ENCODE measurements at places on chromosomes 6 and 20.

DNA sequence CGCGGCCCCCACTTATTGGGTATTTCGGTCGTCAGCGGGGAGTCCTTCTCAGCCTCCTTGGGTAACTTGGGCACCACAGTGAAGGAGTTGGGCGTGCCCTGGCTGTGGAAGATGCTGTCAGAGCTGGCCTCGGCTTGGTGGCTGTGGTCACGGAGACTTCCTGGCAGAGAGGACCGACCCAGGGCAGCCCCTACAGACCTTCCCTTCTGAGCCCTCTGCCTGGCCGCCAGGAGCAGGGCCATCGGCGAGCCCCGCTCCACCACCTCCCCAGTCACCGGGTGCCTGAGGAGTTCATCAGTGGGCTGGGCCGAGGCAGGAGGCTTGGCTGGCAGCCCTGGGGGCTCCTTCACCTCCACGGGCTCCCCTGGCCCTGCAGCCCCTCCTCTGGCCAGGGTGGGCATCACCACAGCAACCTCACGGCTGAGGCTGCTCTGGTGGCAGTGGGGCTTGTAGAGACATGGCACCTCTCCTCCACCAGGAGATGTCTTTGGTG lies 37.2 kb downstream of the C6orf132 start:
- no peak for DNase-seq

- no peak for DNase-seq
These were observed 13.3 kb downstream of the NFATC2 start for GRCh38 chr20:51529081-51529681.

DNA sequence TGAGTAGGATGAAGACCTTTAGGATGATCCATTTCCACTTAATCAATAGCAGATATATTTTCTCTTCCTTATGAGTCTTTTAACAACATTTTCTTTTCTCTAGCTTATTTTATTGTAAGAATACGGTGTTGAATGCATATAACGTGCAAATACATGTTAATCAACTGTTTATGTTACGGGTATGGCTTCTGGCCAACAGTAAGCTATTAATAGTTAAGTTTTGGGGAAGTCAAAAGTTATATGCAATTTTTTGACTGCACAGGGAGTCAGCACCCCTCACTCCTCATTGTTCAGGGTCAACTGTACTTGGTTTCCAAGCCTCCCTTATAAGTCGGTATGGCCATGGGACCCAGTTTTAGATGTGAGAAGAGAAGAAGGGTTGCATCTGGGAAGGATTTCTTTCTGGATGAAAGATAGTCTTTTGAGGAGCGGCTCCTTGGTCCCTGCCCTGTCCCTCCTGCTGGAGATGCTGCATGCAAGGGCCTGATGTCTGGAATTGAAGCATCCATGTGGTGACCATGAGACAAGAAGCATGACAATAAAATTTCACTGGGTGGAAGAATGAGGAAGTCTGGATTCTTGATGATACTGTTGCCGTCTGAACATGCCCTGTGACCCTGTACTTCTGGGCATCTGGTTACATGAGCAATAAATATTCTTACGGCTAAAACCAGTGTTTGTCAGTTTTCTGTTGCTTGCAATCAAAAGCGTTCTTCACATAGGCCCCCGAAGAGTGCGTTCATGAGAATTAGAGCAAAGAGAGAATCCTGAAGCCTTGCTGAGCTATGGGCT lies 194.7 kb upstream of the PMEPA1 start:
- DNase-seq = no peak

- DNase-seq = no peak
These were observed 9.3 kb upstream of the RIPK1 start for GRCh38 chr6:3058957-3059356.

- no peak for DNase-seq
These were observed 22.5 kb downstream of the HLA-G start for GRCh38 chr6:29850011-29850553.

DNA sequence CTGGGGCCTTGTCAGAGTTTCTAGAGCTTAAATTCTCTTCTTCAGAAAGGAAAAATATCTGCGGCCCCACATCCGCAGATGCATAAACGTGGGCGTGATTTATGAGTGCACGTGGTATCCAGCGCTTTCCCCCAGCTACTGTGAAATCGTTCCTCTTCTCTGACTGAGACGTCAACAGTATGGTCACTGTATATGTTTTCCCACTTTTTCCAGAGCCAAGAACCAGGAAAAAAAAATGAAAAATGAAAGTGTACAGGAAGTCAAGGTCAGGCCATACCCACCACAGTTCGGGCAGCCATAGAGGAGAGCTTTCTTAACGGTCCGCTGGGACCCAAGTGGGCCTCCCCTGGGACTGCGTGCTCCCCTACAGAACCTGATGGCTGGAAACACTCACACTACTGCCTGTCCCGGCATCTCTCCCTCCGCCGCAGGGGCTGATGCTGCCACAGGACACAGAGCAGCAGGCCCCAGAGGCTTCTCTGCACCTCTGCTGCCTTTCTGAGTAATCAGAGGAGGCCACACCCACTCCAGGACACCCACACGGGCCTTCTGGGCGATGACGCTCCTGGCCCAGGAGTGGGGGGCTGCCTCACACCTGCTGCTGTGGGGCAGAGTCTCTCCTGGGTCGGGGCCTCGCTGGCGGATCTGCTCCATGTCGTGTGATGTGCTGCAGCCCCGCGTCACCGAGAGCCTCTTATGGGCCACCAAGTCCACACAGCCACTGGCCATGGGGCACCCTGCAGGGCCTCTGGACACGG lies 16.4 kb upstream of the STX16 start:
- no peak for DNase-seq

GRCh38 chr20:11051136-11051535 lies 377.3 kb upstream of the JAG1 start:
- DNase-seq = no peak

DNA sequence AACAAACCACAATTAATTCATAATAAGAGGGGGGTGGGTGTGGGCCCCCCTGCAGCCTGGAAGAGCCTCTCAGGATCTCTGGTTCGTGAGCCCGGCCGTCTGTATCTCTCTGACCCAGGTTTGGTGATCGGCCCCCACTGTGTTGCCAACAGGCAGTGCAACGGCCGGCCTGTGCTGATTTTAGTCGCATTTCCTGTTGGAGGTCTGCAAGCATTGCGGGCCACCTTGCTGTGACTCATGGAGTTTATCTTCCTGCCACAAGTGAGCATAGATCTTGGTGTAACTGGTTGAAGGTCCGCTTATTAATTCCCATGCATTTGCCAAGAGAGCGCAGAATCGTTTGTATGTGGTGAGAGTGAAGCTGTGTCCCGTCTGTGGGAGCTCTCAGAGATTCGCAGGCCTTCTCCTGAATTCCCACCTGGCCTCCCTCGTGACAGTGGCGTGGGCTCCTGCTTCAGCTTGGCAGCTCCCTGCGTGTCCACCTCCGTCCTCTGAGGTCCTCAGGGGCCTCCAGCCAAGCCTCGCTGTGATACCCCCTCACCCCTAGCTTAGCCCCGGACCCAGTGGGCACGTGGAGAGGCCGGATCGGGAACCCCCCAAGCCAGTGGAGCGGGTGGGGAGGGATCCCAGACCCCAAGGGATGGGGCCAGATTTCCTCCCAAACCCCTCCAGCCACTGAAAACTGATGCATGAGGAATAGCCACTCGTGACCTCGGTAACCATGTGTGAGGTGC lies 269.8 kb downstream of the CDH4 start:
- DNase-seq = no peak

DNA sequence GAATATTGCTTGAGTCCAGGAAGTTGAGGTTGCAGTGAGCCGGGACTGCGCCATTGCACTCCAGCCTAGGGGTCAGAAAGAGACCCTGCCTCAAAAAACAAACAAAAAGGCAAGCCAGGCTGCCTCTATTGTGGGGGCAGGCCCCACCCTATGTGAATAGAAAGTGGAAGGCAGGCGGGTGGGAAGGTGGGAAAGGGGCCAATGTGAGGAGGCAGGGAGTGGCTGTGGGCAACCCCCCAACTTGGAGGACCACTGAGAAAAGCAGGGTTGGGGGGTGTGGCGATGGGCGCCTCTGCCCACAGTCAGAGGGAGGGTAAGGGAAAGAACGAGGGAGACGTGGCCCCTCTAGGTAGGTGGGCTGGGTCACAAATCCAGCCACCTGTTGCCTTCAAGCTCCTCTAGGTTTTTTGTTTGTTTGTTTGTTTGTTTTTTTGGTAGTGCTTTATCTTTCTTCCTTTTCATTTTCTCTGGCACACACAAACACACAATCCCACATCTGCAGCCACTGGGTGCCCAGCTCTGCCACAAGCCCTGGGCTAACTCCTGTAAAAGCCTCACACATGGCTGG lies 5.3 kb upstream of the AP5S1 start:
- DNase-seq = no peak

- DNase-seq = no peak
These were observed 241 bp upstream of the CFAP206 start for GRCh38 chr6:87407561-87407900.

DNA sequence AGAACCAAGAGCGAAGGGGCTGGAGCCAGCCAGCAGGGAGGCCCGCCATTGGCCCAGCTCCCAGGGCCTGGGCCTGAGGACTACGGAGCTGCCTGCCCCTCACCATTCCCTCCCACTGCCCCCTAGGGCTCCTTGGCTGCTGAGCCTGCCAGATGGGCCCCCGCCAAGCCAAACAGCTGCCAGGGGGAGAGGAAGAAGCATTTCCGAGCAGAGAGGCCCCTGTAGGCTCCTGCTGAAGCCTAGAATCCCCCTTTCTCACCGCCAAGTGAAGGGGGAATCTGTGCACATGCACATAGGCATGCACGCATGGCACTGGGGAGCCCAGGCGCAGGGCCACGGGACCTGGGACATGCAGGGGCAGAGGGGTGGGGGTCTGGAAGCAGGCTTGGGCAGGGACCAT lies 28.5 kb upstream of the MRPS18A start:
- no peak for DNase-seq

- no peak for DNase-seq
These were observed 454.7 kb downstream of the TFAP2B start for GRCh38 chr6:51273228-51273961.

- no peak for DNase-seq
These were observed 297.9 kb upstream of the RIMS1 start for GRCh38 chr6:71588490-71588889.

GRCh38 chr20:21229163-21229562 lies 74.0 kb upstream of the XRN2 start:
- no peak for DNase-seq

DNA sequence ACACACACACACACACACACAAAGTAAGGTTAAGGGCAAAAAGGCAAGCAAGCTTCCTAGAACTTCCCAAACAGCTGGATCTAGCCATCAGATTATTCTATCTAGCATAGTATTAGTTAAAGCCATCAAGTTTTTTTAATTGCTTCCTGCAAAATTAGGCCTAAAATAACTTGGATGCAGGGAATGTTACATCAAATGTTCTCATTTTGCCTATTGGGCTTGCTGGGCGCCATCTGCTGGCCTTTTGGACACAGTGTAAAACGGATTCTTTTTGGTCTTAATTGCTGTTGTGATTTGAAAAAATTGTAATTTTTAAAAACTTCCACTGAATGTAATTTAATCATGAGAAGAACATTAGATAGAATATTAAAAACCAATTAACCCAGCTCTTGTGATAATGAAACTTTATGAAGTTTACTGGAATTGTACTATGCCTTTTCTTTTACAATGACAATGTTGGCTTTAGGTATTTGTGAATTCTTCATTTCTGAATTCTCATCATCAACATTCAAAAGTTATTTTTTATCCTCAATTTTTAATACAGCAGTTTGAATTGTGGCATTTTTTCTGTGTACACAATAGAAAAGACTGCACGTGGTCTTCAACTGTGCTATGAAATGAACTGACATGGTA lies 6.8 kb downstream of the MKKS start:
- peak; percentile 14 for DNase-seq

- no peak for DNase-seq
These were observed 335.1 kb downstream of the PREX1 start for GRCh38 chr20:48492715-48493070.

GRCh38 chr20:17959257-17959627 lies 9.4 kb downstream of the SNX5 start:
- DNase-seq = no peak

GRCh38 chr20:57910716-57911115 lies 200.9 kb upstream of the PMEPA1 start:
- no peak for DNase-seq

DNA sequence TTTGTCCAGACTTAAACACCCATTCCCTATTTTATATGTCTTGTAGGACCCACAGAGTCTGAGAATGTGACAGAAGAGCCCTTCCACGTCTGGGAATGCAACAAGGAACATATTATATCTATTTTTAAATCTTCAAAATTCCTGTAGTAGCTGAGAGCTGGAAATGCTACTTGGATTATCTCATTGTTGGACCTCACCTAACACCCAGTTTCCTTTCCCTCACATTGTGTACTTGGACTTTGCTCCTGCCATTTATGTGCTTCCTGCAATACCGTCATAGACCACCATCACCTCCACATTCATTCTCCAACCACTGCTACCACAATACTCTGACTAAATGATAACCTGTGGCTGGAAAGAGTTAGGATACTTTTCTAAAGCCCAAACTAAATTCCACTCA lies 335.4 kb downstream of the COL12A1 start:
- DNase-seq = no peak

DNA sequence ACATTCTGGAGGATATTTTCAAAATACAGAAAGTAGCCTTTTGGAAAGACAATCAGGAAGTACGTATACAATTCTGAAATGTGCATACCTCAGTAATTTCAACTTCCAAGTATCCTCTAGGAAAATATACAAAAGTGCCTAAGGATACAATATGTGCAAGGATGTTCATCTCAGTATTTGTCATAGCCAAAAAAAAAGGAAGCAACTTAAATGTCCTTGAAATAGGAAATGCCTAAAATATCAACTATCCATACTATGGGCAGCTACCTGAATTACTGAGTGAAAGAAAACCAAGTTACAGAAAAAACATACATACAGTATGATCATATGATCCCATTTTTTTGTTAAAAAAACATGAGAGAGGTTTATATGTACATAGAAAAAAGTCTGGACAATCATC lies 1.5 kb downstream of the PPIL1 start:
- no peak for DNase-seq

- no peak for DNase-seq
These were observed 43.0 kb upstream of the PKHD1 start for GRCh38 chr6:52130440-52130839.
